NCI-H2081 (cell line): ENCODE measurements at places on chromosomes 12 and 14.

DNA sequence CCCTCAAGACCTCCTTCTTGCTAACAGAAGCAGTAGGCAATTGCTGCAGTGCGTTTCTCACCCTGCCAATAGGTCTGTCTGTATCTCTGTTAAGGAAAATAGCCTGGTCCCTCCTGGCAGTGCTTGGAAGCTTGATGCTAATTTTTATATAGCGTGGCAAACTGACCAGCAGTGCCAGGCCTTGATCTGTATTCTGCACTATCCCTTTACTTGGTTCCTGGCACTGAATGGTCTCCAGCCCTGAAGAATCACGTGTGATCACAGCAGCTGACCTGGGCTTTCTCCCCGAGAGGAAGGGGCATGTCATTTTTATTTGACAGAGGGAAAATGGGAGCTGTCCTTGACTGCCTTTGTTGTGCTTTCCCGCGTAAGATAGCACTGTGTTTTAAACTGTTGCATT, 48.7 kb upstream of the TRAF3 start:
- DNase-seq = no peak

DNA sequence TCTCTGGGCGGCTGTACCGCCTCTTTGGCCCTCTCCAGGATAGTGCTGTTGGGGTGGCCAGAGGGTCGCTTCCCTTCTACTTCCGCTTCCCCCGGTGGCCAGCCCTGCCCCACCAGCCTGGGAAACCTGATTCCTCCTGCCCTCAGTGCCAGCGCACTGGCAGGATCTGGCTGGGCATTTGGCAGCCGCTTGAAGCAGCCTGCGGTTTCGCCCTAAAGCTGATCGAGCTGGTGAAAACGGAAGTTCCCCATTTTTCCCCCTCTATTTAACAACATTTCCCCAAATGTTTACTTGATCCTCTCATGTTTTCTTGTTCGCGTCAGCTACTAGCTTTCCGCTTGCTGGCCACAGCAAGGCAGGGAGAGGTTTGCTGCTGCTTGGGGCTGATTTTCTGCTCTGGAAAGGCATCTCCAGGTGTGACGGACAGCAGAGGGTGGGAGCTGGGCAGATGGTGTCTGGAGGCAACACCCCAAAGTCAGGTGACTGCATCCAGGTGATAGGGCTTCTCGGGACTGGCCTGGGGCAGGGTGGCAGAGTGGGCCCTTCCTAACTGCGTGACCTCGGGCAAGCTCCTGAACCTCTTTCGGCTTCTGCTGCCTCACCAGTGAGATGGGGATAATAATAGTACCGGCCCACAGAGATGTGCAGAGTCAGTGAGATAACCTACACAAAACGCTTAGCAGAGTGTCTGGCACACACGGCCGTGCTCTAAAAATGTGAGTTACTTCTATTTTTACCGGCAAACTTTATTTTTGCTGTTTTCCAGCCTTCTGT, 53.1 kb downstream of the TSPAN9 start:
- DNase-seq = peak; percentile 24

- DNase-seq = no peak
Measured at GRCh38 chr12:26791301-26791791, 41.6 kb downstream of the ITPR2 start.

- no peak for DNase-seq
Measured at GRCh38 chr14:85576848-85577542, 47.1 kb downstream of the FLRT2 start.

DNA sequence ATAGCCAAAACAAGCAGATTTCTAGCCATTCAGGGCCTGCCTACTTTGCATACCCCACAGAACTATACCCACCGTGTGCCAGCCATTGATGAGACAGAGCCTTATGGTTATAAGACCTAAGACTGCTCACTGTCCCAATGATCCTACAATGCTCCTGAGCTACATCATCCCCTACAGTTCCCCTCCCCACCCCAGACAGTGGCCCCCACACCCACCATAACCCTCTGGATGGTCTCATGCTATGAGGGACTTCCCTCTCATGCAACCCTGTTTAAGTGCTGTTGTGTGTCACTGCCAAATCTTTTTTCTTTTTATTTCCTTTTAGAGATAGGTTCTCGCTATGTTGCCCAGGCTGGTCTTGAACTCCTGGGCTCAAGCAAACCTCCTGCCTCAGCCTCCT, 75.9 kb downstream of the CHST11 start:
- DNase-seq = no peak

DNA sequence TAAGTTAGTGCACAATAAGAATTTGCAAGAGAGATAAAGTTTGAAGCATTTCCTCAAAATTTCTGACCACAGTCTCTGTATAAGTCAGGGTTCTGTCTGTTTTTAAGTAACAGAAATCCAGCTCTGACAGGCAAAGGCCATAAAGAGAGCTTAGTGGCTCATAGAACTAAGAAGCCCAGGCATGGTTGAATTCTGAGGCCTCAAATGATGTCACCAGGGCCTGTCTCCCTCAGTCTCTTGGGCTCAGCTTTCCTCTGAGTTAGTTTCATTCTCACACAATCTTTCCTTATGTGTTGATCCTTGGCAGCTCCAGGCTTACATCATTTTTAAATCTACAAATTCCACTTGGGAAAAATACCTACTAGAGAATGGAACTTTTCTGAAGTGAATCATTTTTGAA, 173.4 kb upstream of the ATP2B1 start:
- DNase-seq = no peak

- DNase-seq = no peak
Measured at GRCh38 chr12:19979584-19979983, 388.8 kb upstream of the PDE3A start.

DNA sequence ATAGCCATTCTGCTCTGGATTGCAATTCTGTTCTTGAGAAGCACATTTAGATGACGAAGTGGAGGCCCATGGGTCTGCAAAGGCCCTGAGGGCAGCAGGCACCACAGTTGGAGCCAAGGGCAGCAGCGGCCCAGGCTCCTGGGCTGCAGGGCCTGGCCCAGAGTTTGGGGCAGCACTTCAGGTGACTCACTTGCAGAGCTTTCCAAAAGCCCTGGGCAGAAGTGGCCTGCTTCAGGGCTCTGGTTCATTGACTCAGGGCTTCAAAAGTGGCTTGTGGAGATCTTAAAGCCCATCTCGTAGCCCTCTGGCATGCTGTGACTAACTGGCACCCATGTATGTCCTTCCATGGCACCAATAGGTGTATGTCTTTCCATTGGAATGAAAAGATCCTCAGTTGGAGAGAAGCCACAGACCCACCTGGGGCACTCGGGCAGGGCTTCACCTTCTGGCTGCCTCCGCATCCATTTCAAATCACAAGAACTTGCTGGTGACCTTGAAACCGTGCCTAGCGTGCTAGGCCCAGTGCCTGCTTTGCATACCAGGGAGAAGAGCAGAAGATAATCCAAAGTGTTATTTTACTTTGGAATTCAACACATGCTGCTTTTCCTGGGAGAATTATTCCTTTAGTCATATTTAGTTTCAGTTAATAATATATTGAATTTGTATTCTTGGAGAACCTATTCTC, 106.7 kb downstream of the PRMT8 start:
- DNase-seq = no peak
